ENCODE measurements at places on chromosomes 16 and 17. TPM values are rescaled to one million over a fixed set of nuclear protein-coding genes. Genes with fewer than 3 reads are reported as not detected.

SPATA33 gene
- 3.0 TPM for total RNA-seq

TBC1D3E gene
- total RNA-seq = not detected

CHMP6 gene
- 9.4 TPM for total RNA-seq

BICDL2 gene
- total RNA-seq = 8.3 TPM

PDILT gene
- total RNA-seq = not detected

FOXF1 gene
- not detected for total RNA-seq

KRT28 gene
- total RNA-seq = not detected

ZG16B gene
- total RNA-seq = 0.25 TPM

KIF18B gene
- total RNA-seq = 0.15 TPM

APOH gene
- total RNA-seq = 0.10 TPM

SLC13A5 gene
- total RNA-seq = not detected

CRYM gene
- total RNA-seq = 5.0 TPM

HS3ST6 gene
- total RNA-seq = not detected

IL17C gene
- total RNA-seq = not detected

LRRC3C gene
- total RNA-seq = not detected

NEK8 gene
- 5.6 TPM for total RNA-seq

CDIPT gene
- total RNA-seq = 114 TPM

NT5C3B gene
- total RNA-seq = 74.0 TPM

SPIRE2 gene
- total RNA-seq = 1.4 TPM

ACSM2A gene
- total RNA-seq = 21.7 TPM

PERCC1 gene
- not detected for total RNA-seq

ALOXE3 gene
- not detected for total RNA-seq

KCNAB3 gene
- not detected for total RNA-seq

ITGAD gene
- not detected for total RNA-seq

HOXB5 gene
- 0.35 TPM for total RNA-seq
